ENCODE measurements at places on chromosomes 2 and 18.
A peak's percentile ranks its signal among the peaks of the same experiment; 100 is the strongest.

DNA sequence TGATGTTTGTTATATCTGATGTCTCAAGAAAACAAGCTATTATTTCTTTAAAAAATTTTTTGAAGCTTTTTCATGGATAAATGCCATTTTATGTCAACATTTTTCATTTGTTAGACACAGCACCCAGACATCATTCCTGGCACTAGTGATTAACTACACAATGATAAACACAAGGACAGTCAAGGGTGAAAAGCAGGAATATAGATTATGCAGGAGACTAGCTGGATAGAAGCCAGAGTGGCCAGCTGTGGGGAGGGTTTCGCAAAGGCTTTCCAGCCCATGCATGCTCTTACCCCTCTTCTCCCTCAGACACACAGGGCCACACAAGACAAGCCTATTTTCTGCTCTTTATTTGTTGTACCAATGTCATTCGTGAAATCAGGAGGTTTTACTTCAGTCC lies 127.1 kb upstream of the TTC39C start:
- DNase-seq: no peak

DNA sequence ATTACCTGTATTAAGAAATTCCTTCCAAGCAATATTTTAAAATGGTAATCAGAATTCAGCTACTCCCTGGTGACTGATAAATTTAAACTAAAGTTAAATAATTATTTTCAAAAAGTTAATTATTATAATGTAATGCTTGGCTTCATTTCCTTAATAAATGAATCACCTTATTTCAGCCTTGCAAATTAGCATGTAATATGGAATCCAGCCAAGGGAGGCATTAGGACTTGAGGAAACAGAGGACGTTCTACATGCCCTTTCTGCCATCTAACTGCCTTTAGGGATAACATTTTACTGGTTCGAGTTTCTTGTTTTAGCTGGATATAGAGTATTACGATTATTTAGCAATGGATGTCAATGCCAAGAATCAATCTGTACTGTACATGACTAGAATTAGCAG lies 636.3 kb downstream of the TSN start:
- no peak for DNase-seq

GRCh38 chr2:236565212-236565611 lies 4.4 kb upstream of the ACKR3 start:
- no peak for DNase-seq

- no peak for DNase-seq
These were observed 537.6 kb downstream of the THSD7B start for GRCh38 chr2:137302957-137303356.

DNA sequence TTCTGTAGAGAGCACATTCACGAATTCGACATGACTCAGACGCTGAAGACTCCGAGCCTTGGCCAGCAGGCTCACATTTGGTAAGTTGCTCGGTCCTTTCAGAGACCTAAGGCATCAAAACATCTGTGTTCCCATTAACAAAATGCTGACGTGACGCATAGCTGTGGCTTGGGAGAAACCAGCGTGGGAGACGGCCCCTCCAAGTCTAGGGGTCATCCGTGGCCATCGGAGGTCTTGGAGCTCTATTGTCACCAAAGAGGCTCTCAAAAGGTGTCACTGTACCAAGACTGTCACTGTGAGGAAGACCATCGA lies 14.9 kb downstream of the FBLN7 start:
- DNase-seq: no peak

- no peak for DNase-seq
These were observed 30.1 kb downstream of the CAB39 start for GRCh38 chr2:230742781-230743180.

DNA sequence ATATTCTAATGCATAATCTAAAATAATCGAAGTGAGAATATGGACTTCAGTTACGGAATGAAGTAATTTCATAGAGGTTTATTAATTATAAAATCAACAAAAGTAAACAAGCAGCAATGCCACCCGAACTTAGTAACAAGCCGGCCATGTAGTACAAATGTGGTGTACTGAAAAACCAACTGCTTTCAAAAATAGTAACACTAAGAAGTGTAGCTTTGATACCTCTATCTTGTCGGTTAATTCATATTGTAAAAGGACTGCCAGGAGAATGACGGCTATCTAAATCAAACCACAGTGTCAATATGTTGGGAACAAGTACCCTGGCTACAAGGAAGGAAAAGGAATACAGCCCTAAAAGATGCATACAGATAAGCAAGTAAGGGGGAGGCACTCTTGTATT lies 48.5 kb downstream of the WDR33 start:
- DNase-seq: no peak

DNA sequence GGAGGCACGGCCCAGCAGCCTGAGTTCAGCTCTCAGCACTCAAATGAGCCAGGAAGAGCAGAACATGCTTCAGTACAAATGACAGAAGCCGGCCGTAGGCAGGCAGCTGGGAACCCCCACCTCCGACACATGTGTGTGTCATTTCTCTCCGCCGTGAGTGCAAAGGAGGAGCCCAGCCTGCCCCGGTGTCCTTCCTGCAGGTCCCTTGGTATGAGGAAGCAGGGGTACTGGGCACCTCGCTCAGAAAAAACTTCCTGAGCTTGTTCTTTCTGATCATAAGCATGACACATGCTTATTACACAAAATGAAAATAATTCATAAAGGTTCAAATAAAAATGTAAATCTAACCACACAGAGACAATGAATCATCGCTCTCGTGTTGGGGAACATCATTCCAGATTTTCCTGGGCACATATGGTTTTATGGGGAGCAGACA lies 35.3 kb downstream of the KCNF1 start:
- DNase-seq: peak; percentile 14

- DNase-seq: no peak
These were observed 29.6 kb upstream of the DSC1 start for GRCh38 chr18:31192086-31192776.

DNA sequence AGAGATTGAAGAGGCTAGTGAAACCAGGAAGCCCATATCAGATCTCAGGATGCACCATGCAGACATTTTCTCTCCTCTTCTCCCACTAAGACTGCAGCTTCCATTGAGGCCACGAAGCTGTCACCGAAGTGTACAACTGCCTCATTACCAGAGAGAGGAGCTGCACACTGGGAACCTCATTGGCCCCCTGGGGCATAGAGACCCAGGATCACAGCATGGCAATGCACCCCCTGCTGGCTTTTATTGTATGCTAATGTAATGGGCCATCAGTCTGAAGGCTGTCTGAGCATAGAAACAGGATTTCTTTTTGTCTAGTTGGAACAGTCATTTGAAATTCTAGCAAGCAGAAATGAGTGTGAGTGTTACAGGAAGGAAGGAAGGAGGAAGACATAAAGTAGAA lies 861.6 kb upstream of the CELF4 start:
- peak; percentile 51 for DNase-seq

GRCh38 chr2:59250307-59250677 lies 1009.2 kb upstream of the FANCL start:
- DNase-seq: no peak

DNA sequence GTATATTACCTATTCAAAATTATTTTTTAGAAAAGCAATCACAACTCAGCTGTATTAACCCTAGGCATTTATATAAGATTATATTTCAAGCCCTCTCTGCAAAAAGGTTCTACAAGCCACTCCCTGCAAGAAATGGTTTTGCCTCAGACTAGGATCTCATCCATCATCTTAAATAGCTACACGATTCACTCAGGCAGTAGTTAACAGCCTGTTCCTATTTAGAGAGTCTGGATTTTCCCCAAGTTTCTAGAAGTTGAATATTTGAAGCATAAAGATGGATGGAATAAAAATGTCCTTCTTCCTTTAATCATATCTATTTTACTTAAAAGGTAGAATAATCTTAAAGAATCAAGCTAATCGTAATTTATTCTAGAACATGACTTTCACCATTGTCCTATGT lies 167.1 kb upstream of the STK17B start:
- DNase-seq: no peak

DNA sequence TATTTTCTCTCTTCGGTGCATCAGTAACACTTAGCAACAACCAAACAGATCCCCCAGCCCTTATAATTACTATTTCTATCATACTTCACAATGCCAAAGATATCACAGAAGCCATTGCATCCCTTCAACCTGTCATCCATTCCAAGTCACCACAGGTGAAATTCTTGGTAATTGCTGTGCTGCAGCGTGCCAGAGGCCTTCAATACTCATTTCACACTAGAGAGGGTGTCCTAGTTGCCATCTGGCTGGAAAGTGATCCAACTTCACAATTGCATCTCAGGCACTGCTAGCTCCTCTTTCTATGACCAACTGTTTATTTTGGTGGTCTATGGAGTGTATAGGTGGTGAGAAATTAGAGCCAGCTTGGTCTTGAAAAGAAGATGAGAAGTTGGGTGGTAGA lies 131.2 kb downstream of the NUP35 start:
- no peak for DNase-seq

- DNase-seq: no peak
These were observed 65.6 kb downstream of the SH3BP4 start for GRCh38 chr2:235017441-235017840.

- DNase-seq: no peak
These were observed 17.1 kb downstream of the SNRPD1 start for GRCh38 chr18:21629089-21629832.

DNA sequence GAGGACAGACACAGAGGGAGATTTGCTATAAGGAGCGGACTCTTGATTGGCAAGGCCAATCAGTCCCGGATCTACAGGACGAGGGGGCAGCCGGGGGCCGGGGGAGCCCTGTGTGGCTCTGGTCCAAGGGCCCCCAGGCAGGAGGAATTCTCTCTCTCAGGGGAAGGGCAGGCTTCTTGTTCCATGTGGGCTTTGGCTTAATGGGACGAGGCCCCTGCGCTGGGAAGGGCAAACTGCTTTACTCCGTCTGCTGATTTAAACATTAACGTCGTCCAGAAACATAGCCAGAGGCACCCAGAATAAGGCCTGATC lies 75.9 kb downstream of the TMEM18 start:
- no peak for DNase-seq

DNA sequence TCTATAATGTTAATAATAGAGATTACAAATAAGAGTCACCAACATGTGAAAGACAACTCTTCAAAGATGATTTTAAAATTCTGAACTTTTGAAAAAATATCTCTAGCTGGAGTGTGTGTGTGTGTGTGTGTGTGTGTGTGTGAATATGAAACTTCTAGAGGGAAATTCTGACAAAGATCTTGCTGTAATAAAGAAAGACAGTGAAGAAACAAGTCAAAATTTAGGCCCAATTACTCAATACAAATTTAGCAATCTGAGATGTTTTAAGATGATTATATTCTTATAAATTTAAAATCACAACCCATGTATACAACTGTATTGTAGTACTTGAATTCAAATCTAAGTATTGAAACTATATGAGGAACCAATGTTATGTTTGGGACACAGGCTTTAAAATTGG lies 57.2 kb upstream of the UGP2 start:
- DNase-seq: no peak

DNA sequence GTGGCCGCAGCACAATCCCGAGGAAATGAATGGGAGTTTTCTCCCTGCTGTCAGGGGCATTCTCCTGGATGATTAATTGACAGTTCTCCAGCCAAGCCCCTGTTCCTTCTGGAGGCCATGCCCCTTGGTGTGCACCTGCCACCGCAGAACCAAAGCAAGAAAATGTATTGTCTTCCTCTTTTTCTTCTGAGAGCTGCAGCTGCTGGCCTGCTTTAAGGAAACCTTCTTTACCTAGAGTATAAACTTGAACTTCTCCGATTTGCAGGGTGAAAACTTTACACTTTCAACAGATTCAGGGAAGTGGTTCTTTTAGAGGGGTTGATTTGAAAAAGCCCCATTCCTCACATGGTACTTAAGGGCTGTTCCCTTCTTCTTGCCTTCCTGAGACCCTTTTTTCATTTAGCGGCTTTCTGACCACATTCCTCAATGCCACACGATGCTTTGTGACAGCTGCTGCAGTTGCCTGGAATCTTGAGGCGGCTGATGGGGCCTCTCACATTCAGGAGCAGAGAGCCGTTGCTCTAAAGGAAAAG lies 402.8 kb downstream of the TXNL1 start:
- no peak for DNase-seq

DNA sequence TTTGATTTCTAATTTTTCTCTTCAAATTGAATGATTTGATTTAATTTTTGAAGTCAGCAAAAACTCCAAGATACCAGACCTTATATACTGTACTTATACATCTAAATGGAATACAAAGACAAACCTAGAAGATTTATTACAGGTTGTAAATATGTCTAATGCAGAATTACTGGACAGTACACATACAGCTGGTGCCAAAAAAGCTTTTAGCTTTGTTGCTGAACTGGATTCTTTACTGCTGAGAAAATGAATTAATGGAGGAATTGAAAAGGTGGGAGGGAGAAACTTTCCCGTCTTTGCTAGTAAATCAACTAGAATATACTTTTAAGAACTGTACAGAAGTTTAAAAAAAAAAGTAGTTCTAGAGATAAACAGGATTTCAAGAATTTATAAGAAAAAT lies 17.5 kb downstream of the C1D start:
- no peak for DNase-seq

DNA sequence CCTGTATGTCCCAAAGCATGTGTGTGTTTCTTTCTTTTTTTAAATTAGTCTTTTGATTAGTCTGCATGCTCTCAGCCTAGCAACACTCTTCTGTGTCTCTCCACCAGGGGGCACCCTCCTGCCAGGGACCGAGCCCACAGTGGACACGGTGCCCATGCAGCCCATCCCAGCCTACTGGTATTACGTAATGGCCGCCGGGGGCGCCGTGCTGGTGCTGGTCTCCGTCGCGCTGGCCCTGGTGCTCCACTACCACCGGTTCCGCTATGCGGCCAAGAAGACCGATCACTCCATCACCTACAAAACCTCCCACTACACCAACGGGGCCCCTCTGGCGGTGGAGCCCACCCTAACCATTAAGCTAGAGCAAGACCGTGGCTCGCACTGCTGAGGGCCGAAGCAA lies 93.8 kb downstream of the NRP2 start:
- DNase-seq: peak; percentile 74

DNA sequence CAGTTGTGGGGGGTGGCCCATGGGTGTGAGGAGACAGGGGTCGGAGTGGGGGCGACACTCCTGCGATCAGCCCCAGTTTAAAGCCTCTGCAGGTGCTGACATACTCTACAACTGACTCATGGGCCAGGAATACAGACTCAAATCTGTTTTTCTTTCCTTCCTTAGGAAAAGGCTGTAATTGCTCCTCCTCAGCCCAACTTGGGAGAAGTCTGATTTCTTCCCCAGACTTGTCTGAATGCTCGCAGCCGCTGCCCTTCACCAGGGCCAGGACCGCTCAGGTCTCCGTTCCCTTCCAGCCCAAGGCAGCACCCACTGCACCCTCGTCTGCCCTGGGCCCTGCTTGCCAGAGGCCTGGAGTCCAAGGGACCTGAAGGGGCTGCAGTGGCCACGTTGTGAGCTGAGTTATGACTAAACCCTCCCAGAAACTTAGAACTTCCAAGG lies 41.3 kb downstream of the RHOB start:
- DNase-seq: no peak
